ENCODE measurements at places on chromosomes 7 and 10.

- H3K4me3 ChIP-seq = no peak overlapping the region
- DNase-seq = no peak
- peaks cover 31% of the 10 kb centered on the region for H3K27me3 ChIP-seq
- no peak overlapping the region for H3K27ac ChIP-seq
- no peaks in the 10 kb centered on the region for H3K36me3 ChIP-seq
Measured at GRCh38 chr7:95863-96260, 96.5 kb upstream of the FAM20C start.

- no peak for DNase-seq
- no peak overlapping the region for H3K4me3 ChIP-seq
- H3K27me3 ChIP-seq = no peaks in the 10 kb centered on the region
- H3K36me3 ChIP-seq = no peaks in the 10 kb centered on the region
Measured at GRCh38 chr7:132828502-132828901, 252.2 kb upstream of the PLXNA4 start.

- H3K4me1 ChIP-seq = peaks cover 17% of the 10 kb centered on the region
- no peak overlapping the region for H3K4me3 ChIP-seq
- H3K36me3 ChIP-seq = no peaks in the 10 kb centered on the region
Measured at GRCh38 chr7:37027104-37027503, 302.8 kb upstream of the AOAH start.

- H3K27me3 ChIP-seq = no peaks in the 10 kb centered on the region
- no peak for DNase-seq
- peak overlapping the region; percentile 31 for H3K27ac ChIP-seq
Measured at GRCh38 chr7:55191161-55191925, 172.5 kb downstream of the EGFR start.

GRCh38 chr7:85823396-85824080, 636.7 kb upstream of the SEMA3D start:
- no peaks in the 10 kb centered on the region for H3K27me3 ChIP-seq
- no peaks in the 10 kb centered on the region for H3K36me3 ChIP-seq
- H3K4me1 ChIP-seq = no peaks in the 10 kb centered on the region
- no peak overlapping the region for H3K4me3 ChIP-seq
- H3K27ac ChIP-seq = no peak overlapping the region

DNA sequence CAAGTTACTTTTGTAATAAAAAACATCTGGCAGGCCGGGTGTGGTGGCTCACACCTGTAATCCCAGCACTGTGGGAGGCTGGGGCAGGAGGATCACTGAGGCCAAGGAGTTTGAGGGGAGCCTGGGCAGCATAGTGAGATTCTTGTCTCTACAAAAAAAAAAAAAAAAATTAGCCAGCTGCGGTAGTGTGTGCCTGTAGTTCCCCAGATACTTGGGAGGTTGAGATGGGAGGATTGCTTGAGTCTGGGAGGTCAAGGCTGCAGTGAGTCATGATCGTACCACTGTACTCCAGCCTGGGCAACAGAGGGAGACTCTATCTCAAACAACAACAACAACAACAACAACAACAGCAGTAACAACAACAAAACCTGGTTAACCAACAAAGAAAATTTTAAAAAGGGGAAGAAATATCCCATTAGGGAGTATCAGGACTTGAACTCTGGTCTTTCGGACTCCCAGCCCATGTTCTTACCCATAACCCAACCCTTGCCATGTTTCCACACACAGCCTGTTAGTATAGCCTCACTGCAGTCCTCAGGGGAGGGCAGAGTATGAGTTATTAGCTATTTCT, 17.2 kb downstream of the PALD1 start:
- peaks cover 61% of the 10 kb centered on the region for H3K4me1 ChIP-seq
- H3K27me3 ChIP-seq = no peaks in the 10 kb centered on the region
- H3K36me3 ChIP-seq = no peaks in the 10 kb centered on the region
- peak overlapping the region; percentile 69 for H3K27ac ChIP-seq
- no peak for DNase-seq

DNA sequence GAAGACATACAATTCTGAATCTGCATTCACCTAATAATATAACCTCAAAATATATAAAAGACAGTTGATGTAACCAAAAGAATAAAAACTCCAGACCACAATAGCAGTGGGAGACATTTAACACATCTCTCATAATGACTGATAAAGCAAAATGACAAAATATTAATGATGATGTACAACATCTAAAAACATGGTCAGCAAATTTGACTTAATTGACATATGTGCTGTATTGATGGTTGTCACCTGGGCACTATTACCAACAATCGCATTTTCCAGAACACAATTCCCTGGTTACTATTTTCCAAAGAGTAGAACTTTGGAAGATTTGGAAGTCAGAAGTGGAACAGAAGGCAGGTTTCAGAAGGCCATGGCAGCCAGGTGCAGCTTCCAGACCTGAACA, 899.5 kb upstream of the CELF2 start:
- DNase-seq = no peak
- H3K27me3 ChIP-seq = no peaks in the 10 kb centered on the region
- H3K27ac ChIP-seq = no peak overlapping the region
- H3K36me3 ChIP-seq = no peaks in the 10 kb centered on the region
- H3K4me1 ChIP-seq = peaks cover 9% of the 10 kb centered on the region
- no peak overlapping the region for H3K4me3 ChIP-seq

- H3K4me3 ChIP-seq = no peak overlapping the region
- H3K27ac ChIP-seq = no peak overlapping the region
- H3K27me3 ChIP-seq = no peaks in the 10 kb centered on the region
Measured at GRCh38 chr7:143171697-143172096, 11.5 kb upstream of the TAS2R39 start.

- H3K27me3 ChIP-seq = no peaks in the 10 kb centered on the region
- H3K4me1 ChIP-seq = no peaks in the 10 kb centered on the region
- H3K27ac ChIP-seq = no peak overlapping the region
- no peaks in the 10 kb centered on the region for H3K36me3 ChIP-seq
Measured at GRCh38 chr7:32283546-32283945, 206.6 kb downstream of the LSM5 start.

DNA sequence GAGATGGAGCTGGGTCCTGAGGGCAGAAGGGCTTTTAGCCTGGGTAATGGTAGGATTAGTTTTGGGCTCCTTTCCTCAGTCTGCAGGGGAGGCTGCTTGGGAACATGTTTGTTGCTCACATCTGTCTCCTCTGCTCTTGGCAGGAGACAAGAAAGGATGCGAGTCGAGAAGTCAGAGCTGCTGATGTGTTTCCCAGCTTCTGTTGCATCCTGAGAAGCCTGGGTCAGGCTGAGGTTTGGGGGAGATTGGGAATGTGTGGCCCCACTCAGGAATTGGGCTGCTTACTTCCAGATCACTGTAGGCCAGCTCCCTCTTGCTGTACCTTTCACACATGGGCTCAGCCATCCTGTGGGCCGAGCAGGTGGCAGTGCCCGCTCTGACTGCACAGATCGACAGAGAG, 79.2 kb downstream of the CCNY start:
- no peak overlapping the region for H3K4me3 ChIP-seq
- H3K36me3 ChIP-seq = no peaks in the 10 kb centered on the region
- no peak for DNase-seq
- no peaks in the 10 kb centered on the region for H3K27me3 ChIP-seq

DNA sequence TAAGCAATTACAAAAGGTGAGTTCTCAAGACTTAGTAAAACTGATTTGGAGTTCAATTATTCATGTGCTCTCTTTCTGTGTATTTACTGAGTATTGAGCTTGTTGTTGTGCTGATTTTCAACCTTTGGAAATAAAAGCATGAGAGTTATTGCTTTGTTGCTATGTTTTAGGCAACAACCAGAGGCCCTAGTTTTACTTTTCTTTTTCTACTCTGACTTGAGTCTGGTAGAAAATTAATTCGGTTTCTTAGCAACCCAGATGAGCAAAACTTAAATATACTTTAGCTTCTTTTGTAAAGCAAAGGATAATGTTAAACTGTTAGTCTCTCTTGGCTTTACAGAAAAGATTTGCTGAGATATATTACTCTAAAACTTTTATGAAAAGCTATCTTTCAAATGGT, 66.4 kb upstream of the SCIN start:
- no peak for DNase-seq
- H3K4me1 ChIP-seq = no peaks in the 10 kb centered on the region
- no peaks in the 10 kb centered on the region for H3K27me3 ChIP-seq
- no peaks in the 10 kb centered on the region for H3K36me3 ChIP-seq
- no peak overlapping the region for H3K27ac ChIP-seq
- no peak overlapping the region for H3K4me3 ChIP-seq

GRCh38 chr7:4226524-4226882, 455.6 kb upstream of the FOXK1 start:
- no peak overlapping the region for H3K4me3 ChIP-seq
- H3K36me3 ChIP-seq = no peaks in the 10 kb centered on the region
- no peak overlapping the region for H3K27ac ChIP-seq
- no peak for DNase-seq

GRCh38 chr7:42029405-42029804, 207.6 kb downstream of the GLI3 start:
- H3K27ac ChIP-seq = no peak overlapping the region
- H3K4me3 ChIP-seq = no peak overlapping the region
- no peaks in the 10 kb centered on the region for H3K27me3 ChIP-seq
- no peaks in the 10 kb centered on the region for H3K4me1 ChIP-seq
- peaks cover 15% of the 10 kb centered on the region for H3K36me3 ChIP-seq

DNA sequence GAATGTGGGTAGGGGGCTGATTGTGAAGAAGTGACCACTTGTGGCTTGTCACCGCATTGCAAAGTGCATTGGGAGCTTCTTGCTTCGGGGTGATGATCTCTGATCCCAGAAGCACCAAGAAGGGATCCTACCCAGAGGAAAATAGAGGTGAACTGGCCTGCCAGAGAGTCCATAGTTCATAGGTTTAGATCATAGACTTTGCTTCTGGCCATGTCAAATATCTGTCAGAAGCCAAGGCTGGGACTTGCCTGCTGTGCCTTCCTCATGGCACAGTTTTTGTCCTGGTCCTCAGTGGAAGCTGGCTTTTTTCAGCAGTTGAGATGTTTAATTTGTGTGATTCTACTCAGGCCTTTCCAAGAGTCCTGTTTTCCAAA, 1.1 kb downstream of the ZSWIM8 start:
- peak overlapping the region; percentile 93 for H3K4me3 ChIP-seq
- no peak for DNase-seq

DNA sequence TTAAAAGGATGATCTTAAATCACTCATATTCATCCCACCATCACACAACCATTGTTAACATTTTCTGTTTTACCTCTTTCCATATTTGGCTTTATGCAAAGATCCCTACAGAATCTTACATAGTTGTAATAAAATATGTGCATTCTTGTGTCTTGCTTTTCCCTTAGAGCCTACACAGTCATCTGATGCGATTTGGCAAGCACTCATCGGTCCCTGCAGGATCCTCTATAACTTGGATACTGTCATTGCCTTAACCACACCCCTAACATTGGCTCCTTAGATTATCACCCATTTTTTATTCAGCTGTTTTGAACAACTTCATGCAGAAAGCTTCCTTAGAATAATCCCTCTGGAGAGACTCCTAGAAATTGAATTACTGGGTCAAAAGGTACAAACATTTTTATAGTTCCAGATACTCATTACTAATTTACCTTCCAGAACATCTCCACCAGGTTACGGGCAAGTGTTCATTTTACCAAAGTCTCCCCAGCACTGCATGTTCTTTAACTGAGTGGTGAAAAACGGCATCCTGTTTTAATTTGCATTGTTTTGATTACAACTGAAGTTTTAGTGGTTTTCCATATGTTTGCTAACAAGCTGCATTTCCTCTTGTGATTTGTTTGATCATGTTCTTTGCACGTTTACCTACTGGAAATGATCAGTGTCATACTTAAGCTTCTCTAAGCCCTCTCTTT, 268.3 kb downstream of the GRID1 start:
- no peaks in the 10 kb centered on the region for H3K36me3 ChIP-seq
- H3K27me3 ChIP-seq = no peaks in the 10 kb centered on the region
- no peak for DNase-seq
- H3K27ac ChIP-seq = no peak overlapping the region

GRCh38 chr7:95545007-95545615, 51.2 kb downstream of the PDK4 start:
- no peak for DNase-seq
- H3K36me3 ChIP-seq = no peaks in the 10 kb centered on the region
- peak overlapping the region; percentile 60 for H3K4me3 ChIP-seq
- H3K4me1 ChIP-seq = peaks cover 54% of the 10 kb centered on the region

DNA sequence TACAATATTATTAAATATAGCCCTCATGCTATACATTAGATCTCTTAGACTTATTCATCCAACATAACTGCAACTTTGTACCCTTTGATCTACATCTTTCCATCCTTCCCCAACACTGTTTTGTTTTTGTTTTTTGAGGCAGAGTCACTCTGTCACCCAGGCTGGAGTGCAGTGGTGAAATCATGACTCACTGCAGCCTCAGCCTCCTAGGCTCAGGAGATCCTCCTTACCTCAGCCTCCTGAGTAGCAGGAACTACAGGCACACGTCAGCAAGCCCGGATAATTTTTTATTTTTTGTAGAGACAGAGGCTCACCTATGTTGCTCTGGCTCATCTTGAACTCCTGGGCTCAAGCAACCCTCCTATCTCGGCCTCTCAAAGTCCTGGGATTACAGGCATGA, 53.3 kb downstream of the NT5C2 start:
- H3K27ac ChIP-seq = no peak overlapping the region
- no peak for DNase-seq
- H3K27me3 ChIP-seq = no peaks in the 10 kb centered on the region
- H3K4me1 ChIP-seq = peaks cover 27% of the 10 kb centered on the region

Data from left ventricle myocardium inferior (tissue), 1 donor.